ENCODE measurements at places on chromosomes 3 and 15.

GRCh38 chr15:55499151-55499550 lies 8.9 kb downstream of the DNAAF4 start:
- DNase-seq, result no peak

- no peak for DNase-seq
These were observed 133.6 kb downstream of the TJP1 start for GRCh38 chr15:29688506-29689286.

- DNase-seq, result no peak
These were observed 1532.5 kb upstream of the CADM2 start for GRCh38 chr3:83426300-83426699.

DNA sequence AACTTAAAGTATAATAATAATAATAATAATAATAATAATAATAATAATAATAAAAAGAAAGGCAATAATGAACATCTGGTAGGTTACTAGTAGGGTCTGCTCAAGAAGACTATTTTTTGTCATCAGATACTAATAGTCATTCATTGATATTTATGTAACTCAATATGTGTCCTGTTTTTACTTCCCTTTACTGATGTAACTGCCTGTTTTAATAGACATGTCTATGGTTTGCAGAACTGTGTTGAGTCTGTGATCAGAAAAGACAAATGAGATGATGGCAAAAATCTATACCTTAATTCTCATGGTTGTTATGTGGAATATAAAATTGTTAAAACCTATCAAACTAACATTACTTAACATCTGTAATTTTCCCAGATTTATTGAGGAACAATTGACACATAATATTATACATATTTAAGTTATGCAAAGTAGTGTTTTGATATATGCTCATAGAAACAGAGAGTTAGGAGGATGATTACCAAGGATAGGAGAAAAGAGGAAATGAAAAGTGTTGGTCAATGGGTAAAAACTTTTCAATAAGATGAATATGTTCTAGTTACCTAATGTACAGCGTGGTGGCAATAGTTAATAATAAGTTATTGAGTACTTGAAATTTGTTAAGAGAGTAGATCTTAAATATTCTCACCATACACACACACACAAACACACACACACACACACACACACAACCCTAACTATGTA lies 699.4 kb downstream of the ZPLD1 start:
- DNase-seq, result no peak

GRCh38 chr15:49625460-49626036 lies 4.7 kb downstream of the DTWD1 start:
- no peak for DNase-seq
